ENCODE measurements at places on chromosomes 1 and 21.

DNA sequence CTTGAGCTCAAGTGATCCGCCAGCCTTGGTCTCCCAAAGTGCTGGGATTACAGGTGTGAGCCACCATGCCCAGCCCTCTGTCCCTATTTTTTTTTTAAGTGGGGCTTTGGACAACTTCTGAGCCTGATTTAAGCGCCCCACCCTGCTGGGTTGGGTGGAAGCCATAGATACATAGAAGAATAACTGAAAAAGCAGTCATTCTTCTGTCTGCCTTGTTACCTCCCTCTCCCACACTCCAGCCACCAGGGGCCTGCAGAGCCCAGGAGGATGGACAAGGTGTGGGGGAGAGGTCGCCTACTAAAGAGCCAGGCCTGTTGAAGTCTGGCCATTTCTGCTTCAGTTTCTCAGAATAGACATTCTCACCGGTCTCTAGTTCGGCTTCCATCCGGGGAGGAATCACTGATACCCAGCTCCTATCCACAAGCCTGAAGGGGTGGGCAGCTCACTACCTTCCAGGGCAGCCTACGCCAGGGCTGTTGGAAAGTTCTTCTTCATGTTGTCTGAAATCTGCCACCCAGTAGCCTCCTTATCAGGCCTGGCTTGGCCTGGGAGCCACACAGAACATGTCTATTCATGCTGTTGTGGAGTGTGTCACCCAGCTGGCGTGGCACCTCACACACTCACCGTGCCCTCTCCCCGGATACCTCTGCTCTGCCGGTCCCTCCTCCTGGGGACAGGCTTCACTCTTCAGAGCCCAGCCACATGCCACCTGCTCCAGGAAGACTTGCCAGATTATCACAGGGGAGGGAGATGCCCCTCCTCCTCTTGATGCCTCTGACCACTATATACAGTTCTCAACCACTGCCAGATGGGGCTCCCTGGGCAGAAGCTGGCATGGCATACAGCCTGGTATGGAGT, 27.7 kb downstream of the KNCN start:
- DNase-seq, result no peak

DNA sequence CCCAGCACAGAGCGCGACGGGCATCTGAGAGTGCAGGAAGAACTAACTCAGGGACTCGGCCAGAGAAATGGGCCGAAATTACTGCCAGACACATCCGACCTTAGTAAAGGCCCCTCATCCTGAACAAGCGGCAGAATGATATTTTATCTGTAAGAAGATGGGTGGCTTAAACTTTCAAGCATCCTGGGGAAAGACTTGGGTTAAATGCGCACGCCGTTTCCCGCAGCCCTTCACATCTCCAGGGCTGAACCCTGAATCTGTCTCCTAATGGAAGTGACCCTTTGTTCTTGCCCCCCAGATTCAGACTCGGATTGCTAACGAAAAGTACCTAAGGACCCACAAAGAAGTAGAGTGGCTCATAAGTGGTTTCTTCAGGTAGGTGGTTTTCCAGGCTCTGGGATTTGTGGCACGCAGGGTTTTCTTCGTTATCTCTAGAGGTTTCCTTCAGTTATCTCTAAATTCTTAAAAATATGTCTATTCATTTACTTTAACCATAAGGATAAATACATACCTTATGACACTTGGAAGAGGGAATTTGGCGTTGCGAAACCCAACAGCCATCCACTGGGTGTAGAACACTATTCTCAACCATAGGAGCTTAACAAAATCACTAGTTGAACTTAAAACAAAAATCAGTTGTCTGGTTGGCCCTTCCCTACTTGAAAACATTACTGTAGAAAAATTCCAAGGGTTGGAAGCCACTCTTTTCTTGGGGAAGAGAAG, 627 bp downstream of the RIIAD1 start:
- DNase-seq, result no peak

DNA sequence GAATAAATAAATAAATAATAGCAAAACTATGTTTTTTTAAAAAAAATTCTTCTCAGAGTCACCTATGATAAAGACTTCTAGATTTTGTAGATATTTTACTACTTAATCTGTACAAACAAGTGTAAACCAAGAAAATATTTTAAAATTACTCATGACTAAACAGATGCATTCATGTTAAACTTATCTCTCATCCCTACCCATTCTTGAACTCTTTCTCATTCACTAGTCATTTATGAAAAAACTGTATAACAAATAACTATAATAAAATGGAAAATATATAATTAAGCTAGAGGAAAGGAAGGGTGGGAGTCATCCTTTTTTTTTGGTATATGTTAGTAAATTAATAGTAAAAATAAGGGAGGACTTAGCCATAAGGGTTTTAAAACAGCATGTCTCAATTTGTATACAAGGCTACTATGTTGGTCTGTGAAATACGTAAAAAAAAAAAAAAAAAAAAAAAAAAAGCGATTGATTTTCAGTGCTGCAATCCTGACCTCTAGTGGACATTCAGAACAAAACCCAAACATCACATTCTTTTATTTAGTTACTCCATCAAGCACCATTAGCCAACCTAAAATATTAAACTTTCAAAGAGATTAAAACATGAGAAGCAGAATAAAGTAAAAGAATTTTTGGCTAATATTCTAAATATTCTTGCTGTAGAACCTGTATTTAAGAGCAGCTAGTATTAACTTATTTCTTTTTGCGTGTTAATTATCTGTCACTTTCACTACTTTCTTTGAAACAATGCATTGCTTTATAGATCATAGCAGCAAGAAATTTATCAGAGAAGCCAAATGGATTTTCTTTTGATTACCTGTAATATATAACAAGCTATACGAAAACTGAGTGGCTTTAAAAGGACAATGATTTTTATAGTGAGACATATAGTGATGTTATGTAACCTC, 255.8 kb upstream of the CACYBP start:
- no peak for DNase-seq

GRCh38 chr1:103461161-103462105, 64.1 kb upstream of the RNPC3 start:
- no peak for DNase-seq
